ENCODE measurements at places on chromosomes 11 and 22.

DNA sequence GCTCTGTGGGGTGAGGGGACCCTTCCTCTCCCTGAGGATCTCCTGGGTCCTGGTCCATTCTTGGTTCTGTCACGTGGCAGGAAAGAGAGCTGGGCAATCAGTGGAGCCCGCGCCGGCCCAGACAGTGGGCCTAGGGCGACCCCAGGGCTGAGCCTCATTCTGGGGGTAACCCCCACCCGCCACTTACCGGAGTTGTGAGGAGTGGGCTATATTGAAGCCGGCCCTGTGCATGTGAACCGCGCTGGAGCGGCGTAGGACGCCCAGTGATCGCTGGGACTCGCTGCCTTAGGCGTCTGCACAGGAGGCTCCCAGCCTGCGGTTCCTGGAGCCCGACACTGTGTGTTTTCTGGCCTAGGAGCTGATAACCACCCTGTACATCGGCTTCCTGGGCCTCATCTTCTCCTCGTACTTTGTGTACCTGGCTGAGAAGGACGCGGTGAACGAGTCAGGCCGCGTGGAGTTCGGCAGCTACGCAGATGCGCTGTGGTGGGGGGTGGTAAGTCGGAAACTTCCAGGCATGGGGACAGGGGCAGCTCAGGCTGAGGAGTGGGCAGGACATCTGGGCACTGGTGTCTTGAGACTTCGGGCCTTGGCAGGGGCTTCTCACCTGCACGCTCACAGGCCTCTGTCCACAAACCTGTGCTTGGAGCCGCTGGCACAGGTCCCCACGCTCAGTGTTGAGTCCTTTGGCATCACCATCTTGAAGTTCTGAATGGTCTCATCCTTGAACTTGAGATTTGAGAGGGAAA lies 127.1 kb downstream of the KCNQ1OT1 start:
- no peak for DNase-seq

DNA sequence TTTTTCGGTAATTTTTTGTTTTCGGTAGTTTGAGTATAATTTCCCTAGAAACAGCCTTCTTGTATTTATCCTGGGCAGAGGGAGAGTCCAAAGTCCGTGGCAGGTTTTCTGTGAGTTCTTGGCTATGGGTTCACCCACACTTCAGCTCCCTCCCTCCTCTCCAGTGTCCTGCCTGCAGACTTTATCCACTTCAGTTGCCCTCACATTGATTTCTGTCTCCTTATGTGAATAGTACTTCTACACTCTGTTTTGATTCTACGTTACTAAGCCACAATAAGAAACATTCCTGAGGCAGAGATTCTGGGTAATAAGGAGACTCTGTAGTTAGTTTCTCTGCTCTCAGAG lies 868.6 kb downstream of the METTL15 start:
- DNase-seq = no peak

DNA sequence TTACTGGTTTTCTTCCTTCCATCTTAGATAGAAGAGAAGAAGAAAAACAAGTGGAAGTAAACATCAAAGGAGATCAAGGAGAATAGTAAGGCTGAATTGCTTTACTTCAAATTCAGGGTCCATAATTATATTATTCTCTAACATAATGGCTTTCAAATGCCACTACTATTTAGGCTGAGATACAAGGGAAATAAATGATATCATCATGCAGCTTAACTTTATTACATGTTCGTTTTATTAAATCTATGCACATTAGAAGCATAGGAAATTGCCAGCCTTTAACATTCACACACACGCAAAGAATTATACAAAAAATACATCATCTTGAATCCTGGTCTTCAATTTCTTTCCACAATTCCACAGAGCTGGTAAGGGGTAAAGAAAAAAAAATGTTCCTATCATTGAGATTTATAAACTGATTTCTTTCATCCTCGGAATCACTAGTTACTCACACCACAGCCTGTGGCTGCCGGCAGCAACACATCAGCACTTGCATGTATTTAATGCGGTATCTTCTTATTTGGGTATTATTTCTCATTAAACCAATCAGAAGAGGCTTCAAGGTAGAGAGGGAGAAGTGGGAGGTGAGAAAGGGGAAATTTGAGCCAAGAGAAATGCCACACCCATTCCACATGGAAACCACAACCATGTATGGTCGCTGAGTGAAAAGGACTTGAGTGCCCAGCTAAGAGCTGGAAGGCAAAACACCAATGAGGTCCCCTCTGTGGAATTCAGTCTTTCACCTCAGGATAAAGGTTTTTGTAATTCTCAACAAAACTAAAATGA lies 26.3 kb downstream of the SYTL2 start:
- DNase-seq = no peak

DNA sequence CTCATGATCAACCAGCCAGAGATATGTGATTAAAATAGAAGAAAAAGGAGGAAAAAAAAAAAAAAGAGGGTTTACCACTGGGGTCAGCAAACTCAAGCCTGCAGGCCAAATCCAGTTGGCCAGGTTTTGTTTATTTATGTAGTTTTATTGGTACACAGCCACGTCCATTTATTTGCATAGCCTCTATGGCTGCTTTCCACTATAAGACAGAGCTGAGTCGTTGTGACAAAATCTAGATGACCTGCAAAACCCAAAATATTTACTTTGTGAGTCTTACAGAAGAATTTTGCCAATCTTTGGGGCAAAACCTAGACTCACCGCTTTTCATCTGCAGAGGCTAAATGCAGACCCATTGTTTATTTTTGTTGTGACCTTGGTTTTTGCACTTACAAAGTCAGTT lies 87.1 kb downstream of the TENM4 start:
- DNase-seq = no peak

GRCh38 chr11:99739464-99740089 lies 718.8 kb downstream of the CNTN5 start:
- no peak for DNase-seq

GRCh38 chr11:111395081-111395480 lies 16.0 kb upstream of the POU2AF1 start:
- DNase-seq = no peak

- DNase-seq = no peak
Observed at GRCh38 chr11:33500332-33500731, 200.3 kb downstream of the C11orf91 start.

DNA sequence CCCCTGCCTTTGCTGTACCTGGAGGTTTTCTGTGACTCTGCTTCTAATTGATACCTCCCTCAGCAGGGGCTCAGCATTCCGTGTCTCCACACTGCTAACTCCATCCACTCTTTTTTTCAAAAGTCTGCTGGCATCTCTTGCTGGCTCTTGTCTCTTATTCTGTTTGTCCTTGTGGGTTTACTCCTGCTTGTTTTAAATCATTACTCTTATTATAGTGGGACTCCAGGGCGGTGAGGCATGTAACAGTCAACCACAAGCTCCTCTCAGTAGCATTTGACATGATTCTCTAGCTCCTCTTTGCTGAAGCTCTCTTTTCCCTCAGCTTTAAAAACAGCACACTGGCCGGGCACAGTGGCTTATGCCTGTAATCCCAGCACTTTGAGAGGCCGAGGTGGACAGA lies 260.2 kb upstream of the NARS2 start:
- no peak for DNase-seq

DNA sequence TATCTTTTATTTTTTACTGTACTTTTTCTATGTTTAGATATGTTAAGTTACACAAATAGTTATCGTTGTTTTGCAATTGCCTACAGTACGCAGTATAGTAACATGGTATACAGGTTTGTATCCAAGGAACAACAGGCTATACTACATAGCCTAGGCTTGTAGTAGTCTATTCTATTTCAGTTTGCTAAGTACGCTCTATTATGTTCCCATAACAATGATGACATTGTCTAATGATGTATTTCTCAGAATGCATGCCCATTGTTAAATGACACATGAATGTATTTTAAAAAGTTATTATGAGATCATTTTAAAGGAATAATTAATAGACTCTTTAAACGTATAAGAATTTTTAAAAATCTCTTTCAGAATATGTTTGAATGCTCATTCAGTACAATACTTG lies 696.7 kb upstream of the CCDC90B start:
- no peak for DNase-seq

DNA sequence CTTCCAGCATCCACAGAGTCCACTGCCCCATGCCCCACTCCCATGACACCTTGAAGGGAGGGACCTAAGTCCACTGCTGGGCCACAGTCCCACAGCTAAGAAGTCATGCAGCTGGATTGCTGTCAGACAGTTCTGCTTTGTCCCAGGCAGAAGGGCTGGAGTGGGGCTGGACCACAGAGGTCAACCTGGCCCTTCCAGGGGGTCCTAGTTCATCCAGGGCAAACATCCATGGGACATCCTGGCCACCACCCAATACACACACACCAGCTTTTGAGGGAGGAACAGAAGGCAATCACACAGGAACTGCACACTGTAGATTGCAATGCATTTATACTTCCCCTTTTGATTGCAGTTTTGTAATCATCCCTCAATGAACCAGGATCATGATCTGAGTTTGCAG lies 11.3 kb upstream of the APOL4 start:
- no peak for DNase-seq

GRCh38 chr11:36578458-36578857 lies 10.7 kb downstream of the RAG1 start:
- no peak for DNase-seq

GRCh38 chr22:49906071-49906798 lies 12.0 kb downstream of the ALG12 start:
- DNase-seq = no peak

- no peak for DNase-seq
Observed at GRCh38 chr11:65834202-65834601, 439 bp downstream of the SNX32 start.

DNA sequence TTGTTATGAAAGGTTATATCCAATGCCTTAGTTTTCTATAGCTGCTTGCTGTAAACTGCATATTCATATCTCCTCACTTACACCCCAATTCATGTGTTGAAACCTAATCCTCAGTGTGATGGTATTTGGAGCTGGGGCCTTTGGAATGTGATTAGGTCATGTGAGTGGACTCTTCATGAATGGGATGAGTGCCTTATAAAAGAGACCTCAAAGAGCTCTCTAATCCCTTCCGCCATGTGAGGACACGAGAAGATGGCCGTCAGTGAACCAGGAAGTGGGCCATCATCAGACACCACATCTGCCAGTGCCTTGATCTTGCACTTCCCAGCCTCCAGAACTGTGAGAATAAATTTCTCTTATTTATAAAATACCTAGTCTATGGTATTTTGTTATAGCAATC lies 79.3 kb downstream of the CYP2R1 start:
- DNase-seq = no peak

DNA sequence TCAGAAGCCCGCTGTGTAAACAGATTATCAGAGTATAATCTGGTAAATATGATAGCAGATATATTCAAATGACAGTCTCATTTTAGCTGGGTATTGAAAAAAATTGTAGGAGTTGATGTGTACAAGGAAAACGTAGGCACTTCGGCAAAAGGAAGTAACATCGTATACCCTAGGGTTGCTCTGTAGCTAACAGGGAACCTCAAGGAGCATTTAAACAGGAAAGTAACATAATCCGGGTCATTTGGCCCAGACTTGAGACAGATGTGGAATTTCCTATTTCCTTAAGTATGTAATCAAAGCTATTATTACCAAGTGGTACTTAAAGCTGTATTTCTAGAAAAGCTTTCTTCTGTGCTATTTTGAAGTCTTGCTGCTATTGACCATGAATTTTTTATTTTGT lies 215.6 kb downstream of the DDX10 start:
- DNase-seq = no peak

DNA sequence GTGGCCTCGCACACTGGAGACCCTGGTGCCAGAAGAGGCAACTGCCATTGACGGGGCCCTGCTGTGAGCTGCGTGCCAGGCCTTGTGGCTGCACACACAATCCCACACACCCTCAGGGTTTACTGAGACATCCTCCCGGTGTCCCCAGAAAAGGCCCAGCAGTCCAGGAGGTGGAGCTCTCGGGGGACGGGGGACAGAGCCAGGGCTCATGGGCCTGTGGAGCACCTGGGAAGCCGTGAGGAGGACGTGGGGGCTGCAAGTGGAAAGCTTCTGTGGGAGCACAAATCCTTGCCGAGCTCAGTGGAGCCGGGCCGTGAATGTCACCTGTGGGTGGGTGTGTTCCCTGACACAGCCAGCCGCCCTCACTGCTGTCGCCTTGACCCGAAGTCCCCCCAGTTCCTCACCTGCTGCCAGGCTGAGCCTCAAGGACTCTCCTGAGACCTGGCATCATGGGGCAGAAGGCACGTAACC lies 609.7 kb downstream of the TBC1D22A start:
- DNase-seq = no peak

GRCh38 chr22:45034156-45034555 lies 24.4 kb upstream of the PHF21B start:
- DNase-seq = no peak

- DNase-seq = no peak
Observed at GRCh38 chr22:24024354-24024753, 13.2 kb downstream of the CABIN1 start.

DNA sequence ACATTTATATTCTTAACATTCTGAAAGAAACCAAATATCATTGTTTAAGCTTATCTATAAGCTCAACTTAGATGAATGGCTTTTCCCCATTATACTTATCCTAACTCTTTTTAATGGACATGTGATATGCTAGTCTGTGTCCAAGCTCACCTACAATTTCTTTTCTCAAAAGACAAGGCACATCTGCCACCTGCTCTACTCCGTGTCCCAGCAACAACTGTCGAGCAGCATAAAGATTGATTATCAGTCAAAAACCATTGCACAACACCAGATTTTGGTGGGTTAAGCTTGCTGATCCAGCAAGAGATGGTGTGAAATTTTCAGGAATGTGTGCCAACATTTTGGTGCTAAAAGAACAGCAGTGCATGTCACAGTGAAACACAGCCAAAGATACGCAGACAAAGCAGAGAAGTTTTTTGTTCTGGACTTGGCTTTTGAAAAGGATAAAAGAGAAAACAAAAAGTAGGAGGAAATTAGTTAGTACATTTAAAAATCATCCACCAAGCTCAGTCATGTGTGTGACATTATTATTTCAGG lies 65.8 kb downstream of the DCDC1 start:
- DNase-seq = no peak

- DNase-seq = no peak
Observed at GRCh38 chr11:116892374-116892773, 55.0 kb upstream of the APOA1 start.

DNA sequence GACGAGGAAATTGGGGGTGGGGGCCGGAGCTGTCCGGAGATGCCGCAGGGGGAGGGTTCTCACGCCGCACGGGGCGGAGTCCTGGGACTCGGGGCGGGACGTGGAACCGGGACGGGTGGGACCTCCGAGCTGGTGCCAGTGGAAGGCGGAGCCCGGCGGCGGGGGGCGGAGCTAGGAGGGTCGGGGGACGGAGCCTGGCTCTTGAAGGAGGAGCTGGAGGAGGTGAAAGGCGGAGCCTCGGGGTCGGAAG lies 271 bp downstream of the FKBP2 start:
- DNase-seq = peak; percentile 99

- no peak for DNase-seq
Observed at GRCh38 chr11:62392506-62392905, 26.3 kb upstream of the SCGB1A1 start.

- no peak for DNase-seq
Observed at GRCh38 chr11:131924001-131924400, 553.6 kb downstream of the NTM start.

GRCh38 chr11:27711725-27712124 lies 11.5 kb upstream of the BDNF start:
- no peak for DNase-seq

GRCh38 chr11:69892237-69892985 lies 73.2 kb upstream of the FGF3 start:
- DNase-seq = no peak
